ENCODE measurements at places on chromosomes 16 and 17.

GRCh38 chr17:73351764-73352163, 40.0 kb upstream of the CDC42EP4 start:
- DNase-seq = no peak

DNA sequence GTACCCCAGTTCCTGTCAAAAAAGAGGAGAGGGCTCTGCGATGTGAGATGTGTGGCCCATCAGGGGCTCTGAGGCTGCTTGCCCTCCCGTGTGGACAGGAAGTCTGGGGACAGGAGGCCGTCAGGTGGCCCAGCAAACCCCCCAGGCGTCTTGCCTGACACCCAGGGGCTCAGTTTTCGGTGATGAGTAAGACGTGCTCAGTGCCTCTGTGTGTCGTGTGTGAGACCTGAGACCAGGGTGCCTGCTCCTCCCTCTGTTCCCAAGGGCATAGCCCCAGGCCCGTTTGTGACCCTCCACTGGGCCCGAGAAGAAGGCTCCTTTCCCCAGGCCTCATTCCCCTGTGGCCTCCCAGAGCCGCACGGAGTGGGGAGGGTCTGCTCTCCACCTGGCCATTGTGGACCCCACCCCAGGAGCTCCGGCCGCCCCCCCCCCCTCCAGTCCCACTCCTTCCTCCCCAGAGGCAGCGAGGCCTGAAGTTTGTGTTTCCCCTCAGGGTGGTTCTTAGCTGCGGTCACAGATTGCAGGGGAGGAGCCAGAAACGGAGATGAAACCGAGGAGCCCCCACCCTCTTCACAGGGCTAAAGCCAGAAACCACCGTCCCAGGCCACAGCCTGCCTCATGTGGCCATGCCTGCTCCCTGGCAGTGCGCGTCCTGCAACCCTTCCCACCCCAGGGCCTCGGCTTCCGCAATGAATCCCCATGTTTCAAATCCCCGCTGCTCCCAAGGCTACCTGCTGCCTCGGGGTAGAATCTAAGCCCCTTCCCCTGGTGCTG, 4.9 kb upstream of the ACTG1 start:
- DNase-seq = no peak

DNA sequence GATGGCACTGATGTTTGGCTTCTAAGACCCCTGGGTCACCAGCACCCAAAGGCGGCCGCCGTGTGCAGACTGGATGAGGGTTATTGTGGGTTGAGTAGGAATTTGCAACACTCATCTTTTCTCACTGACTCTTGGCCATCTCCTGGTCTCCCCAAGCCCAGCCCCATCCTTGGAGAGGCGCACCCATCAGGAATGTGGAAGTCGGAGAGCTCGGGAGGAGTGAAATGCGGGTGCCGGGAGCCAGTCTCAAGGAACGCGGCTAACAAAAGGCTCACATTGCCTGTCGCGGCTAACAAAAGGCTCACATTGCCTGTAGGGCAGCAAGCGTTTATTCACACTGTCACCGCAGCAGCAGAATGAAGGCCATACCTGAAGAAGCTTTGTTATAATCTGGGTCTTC, 248.6 kb downstream of the FOXL1 start:
- no peak for DNase-seq

- no peak for DNase-seq
Observed at GRCh38 chr17:45408611-45409421, 23.9 kb downstream of the ARHGAP27 start.

DNA sequence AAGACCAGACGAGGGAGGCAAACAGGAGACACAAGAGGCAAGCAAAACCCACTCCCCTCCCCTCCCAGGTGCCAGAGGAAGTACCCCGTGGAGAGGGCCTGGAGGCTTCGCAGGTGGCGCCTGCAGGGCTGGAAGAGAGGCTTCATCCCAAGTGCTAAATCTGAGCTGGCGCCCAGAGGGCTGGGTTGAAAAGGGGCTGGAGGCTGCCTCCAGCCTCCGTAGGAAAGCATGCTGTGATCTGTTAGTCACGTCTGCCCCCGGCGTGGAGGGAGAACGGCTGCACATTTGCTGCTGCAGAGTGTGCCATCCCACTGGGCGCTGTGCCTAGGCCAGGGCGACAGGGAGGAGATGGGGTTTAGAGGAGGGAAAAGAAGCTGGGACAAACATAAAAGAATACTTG, 16.9 kb downstream of the RPH3AL start:
- DNase-seq = peak; percentile 32

DNA sequence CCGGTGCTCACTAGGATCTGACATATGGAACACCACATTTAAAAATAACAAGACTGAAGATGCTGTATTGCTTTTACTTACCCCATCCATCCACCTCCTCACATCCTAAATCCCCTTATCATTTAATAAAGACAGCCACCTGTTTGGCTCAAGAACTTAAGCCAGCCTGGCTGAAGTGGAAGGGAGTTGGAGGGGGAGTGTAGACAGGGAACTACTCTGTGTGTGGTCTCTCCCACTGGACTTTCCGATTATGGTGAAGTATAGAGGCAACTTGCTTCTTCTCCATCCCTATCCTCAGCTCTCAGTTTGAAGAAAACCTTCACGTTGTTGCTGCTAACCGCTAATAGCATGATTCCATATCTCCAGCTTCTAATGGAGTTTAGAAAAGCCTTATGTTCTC, 313.4 kb downstream of the CDH11 start:
- DNase-seq = no peak

GRCh38 chr17:29959658-29960337, 18.4 kb downstream of the EFCAB5 start:
- no peak for DNase-seq

DNA sequence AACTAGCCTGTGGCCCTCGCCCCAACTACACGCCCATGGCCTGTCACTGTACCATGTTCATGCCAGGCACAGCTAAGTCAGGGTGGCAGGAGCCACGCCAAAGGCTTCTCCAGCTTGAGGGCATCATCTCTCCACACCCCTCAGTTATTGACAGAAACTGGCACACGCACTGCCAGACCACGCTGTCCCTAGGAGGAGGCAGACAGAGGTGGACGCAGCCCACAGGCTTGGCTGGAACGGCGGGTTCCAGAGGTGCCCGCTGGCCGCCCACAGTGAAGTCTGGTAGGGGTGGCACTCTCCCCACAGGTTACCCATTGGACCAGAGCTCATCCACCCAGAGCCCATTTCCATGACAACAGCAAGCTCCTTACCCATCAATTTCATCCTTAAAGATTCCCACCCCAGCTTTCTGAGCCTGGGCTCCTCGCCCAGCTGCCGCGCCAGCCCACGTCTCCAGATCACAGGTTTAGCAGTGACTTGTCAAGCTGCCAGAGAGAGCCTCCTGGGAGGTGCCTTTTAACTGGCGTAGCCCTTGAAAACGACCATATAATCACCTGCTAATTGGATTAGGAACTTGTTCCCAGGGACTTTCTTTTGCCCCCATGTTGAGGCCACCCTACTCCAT, 27.9 kb downstream of the RPRML start:
- no peak for DNase-seq

GRCh38 chr16:85089525-85089924, 22.7 kb downstream of the CIBAR2 start:
- DNase-seq = no peak

- DNase-seq = peak; percentile 99
Observed at GRCh38 chr16:69182730-69183416, 4.1 kb upstream of the SNTB2 start.

GRCh38 chr16:84477661-84478060, 26.8 kb downstream of the MEAK7 start:
- no peak for DNase-seq

DNA sequence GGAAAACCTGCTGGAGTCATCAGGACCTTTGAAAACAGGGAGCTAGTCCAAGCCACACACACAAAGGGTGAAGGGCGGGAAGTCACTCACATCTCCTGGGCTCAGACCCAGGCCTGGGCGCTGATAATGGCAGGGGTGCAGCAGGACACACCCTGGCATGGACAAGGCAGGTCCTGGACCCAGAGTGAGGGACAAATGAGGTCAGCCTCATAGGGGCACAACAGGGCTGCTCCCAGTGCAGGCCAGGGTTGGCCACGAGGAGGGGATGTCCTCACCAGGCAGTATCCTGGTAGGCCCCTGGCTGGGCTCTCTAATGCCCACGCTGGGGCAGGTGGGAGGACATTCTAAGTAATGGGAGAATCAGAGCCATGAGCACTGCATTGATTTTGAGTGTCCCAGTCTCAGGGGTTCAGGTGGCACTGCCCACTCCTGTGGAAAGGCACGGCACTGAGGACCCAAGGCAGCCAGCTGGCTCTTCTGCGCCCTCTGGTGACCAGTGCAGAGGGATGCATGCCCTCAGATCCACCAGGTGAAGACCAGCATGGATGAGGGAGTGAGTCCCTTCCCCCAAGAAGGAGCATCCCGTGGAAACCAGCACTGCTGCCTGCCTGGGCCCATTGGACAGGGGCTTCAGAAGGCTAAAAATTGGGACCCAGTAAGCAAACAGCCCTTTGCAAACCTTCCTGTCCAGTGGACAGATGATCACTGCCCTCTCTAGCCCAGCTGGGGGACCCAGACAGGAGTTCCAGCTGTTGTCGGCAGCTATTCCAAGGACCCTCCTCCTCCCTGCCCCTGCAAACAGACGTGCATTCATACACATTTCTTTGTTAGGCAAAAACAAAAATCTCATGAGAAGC, 23.4 kb upstream of the SREBF1 start:
- peak; percentile 76 for DNase-seq

DNA sequence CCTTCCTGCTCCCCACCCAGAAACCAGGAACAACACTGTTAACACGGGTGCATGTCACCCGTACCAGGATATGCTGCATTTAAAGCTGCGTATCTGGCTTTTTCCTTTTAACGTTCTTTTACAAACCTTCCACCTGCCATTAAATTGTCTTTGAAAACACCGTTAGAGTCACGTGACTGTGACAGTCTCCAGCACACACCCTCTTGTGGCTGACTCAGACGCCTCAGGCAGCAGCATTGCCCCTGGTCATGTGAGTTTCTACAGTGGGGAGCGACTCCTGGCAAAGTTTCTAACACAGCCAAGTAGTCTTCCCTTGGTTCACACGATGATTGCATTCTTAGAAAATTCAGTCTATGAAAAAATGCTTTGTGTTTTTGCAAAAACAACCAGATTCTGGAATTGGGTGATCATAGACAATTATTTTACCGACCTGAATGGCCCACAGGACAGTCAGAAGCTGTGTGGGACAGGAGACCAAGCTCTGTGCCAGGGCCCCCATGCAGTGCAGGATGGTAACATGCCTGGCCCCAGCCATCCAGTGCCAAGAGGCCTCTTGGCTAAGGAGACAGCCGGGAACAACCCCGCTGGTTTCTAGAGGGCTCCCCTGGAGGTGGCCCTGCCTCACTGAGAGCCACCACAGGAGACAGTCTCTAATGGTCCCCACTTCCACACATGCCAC, 199.1 kb downstream of the KATNIP start:
- peak; percentile 43 for DNase-seq

DNA sequence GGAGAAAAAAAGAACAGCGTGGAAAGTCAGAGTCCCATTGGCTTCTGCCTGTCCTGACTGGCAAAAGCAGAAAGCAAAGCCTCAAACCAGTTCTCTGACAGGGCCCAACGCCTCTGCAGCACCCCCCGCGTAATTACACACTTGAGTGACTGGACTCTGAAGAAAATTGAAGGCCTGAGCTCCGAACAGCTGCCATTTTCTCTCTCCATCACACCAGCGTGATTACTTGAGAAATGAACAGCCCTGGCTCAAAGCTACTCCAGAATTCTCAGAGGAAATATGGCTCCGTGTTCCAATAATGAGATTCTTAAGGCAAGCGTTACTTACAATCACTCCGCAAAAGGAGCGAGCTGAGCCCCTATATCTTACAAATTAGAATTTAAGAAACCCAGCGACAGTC, 142.7 kb upstream of the C17orf78 start:
- no peak for DNase-seq

- no peak for DNase-seq
Observed at GRCh38 chr16:1437606-1438005, 6.7 kb downstream of the PERCC1 start.

- no peak for DNase-seq
Observed at GRCh38 chr16:78763821-78764440, 664.5 kb downstream of the WWOX start.

DNA sequence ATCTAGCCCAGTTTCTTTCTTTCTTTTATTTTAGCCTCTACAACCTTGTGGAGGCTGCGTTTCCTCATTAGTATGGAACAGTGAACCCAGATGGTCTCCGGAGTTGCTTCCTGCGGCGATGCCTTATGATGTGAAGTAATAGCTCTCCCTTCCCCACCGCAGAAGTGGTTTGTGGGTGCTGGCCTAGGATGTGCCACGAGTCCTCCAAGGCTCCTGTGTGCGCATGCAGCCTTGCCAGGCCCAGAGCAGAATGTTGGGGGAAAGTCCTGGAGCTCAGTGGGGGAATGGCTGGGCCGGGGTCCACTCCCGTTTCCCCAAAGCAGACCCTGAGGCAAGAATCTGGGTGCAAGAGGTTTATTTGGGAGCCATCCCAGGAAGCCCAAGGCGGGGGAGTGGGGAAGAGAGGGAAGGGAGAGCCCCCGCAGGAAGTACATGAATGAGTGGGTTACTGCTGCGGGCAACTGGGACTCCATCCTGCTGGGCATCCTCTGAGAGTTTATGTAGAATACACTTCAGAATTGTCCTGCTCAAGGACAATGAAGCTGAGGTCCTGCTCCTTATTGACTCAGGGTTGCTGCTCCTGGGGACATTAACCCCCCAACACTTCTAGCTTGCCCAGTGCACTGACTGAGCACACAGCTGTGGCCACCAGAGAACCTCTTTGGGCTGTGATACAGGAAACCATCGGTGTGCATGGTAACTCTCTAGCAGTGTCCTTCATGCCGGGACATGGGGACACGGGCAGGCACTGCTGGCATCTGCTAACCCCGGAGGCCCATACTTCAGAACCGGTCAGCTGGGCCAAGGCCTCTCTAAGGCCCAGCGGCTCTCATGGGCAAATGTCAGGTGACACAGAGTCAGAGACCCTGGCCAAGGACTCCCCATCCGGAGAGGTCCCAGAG, 3.7 kb upstream of the HCRT start:
- DNase-seq = no peak

GRCh38 chr17:16435925-16436886, 20.8 kb downstream of the TRPV2 start:
- DNase-seq = no peak

- DNase-seq = no peak
Observed at GRCh38 chr17:20214794-20215193, 205.6 kb downstream of the SPECC1 start.

DNA sequence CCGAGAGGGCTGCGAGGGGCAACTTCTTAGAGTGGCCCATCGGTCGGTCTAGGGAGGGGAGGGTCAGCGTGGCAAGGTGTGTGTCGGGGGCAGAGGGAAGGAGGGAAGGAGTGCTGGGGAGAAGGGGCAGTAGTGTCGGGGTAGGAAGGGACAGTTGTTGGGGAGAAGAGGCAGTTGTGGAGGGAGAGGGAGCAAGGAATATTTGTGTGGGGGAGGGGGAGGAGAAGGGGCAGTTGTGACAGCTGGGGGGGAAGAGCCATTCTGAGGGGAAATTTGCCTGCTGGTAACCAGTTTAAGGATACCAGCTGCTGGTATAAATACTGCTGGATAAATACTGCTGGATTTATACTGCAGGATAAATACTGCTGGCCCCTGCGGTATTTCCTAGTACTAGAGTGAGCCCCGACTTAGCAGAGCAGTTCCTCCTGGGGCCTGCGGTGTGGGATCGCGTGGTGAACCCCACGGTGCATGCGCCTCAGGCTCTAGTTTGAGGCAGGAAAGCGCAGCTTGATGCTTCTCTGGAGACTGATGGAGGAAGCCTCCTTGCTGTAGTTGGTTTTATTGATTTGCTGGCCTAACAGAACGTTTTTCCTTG, 309 bp downstream of the DNAH2 start:
- DNase-seq = no peak

- DNase-seq = no peak
Observed at GRCh38 chr16:69071036-69071435, 34.4 kb upstream of the HAS3 start.

- DNase-seq = no peak
Observed at GRCh38 chr16:74448990-74449389, 27.7 kb upstream of the CLEC18B start.

- DNase-seq = no peak
Observed at GRCh38 chr16:46618516-46618915, 2.7 kb downstream of the SHCBP1 start.

All from RPMI8226 (cell line).